Activated CD8-positive, alpha-beta memory T cell treated with anti-CD3 and anti-CD28 coated beads for 1 hour (primary cell): ENCODE measurements at places on chromosomes 3 and 15.

- no peak for DNase-seq
These were observed 49.8 kb upstream of the SLC4A7 start for GRCh38 chr3:27533718-27534573.

- DNase-seq, result no peak
These were observed 647.0 kb upstream of the CFAP20DC start for GRCh38 chr3:59696783-59697182.

DNA sequence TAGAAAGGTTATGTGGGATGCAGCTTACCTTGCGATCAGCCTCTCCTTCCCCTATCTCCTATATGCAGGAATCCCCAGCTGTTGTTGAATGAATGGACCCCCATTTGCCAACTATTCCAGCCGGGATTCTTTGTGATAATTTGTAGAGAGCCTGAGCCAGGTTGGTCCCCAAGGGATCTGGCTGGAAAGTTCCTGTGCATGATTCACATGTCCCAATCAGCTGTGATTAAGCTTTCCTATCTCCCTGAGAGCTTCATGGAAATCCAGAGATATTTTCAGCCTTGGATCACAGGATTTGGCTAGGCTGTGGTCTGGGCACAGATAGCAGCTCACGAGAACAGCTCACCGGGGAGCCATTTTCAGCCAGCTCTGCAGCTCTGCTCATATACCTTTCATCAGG is 76.7 kb downstream of the ARNT2 start:
- DNase-seq, result no peak

GRCh38 chr3:45597581-45597980 is 3.0 kb downstream of the LIMD1 start:
- no peak for DNase-seq

DNA sequence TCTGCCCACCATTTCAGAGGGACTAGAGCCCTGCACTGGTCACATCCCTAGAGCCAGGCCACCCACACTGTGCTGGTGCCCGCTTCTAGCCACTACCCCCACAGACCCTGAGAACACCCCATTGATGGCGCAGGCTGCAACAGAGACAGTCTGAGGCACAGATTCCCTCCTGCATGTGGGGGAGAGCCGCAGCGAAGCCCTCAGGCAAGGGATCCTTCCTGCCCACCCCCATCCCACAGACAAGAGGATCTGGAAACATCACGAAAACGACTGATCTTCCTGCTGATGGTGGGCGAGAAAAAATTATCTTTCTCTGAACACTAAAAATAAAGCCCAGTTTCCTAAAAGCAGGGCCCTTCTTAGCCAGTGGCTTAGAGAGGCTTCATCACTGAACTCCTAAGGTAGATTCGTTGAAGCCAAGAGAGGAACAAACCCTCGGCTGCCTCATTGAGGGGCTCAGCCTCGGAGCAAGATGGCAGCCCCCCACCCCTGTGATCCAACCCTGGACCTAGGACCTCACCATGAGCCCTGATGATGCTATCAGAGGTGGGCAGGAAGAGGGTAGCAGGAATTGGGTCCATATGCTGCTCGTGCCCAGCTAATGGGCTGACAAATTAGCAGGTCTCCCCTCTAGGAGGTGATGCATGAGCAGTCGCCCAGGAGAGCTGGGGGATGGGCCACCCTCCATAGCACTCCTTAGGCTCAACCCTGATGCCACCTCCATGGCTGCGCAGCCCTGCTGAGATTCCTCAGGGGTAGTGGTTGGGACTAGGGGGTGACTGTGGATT is 54.5 kb downstream of the CACNA2D2 start:
- DNase-seq, result no peak

GRCh38 chr3:174068035-174068434 is 670.5 kb downstream of the NLGN1 start:
- no peak for DNase-seq

DNA sequence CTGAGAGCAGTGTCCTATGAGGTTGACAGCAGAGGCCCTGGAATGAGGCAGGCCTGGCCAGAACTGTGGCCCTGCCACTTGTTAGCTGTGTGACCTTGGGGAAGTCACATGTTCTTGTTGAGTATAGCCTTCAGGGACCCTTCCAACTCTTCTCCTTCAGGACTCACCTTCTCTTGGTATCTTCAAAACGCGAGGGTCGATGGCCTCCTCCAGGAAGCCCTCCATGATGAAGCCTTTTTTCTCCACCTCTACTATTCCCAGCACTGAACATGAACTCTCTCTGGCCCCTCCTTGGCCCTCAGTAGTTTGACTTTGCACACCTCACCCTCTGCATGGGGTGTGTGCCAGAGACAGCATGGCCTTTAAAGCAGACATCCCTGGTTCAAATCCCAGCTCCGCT is 195.1 kb upstream of the LINGO1 start:
- no peak for DNase-seq

GRCh38 chr3:80355144-80355543 is 587.3 kb upstream of the ROBO1 start:
- no peak for DNase-seq

- no peak for DNase-seq
These were observed 183.1 kb upstream of the KCNMB2 start for GRCh38 chr3:178353006-178353694.
